Left renal pelvis (tissue), 4 donors: ENCODE measurements at places on chromosomes 3 and 15.

- DNase-seq: peak; percentile 45
Measured at GRCh38 chr3:156150434-156151066, 30.2 kb downstream of the KCNAB1 start.

GRCh38 chr15:67841513-67841762 lies 1.6 kb upstream of the RNU6-1 start:
- no peak for DNase-seq

DNA sequence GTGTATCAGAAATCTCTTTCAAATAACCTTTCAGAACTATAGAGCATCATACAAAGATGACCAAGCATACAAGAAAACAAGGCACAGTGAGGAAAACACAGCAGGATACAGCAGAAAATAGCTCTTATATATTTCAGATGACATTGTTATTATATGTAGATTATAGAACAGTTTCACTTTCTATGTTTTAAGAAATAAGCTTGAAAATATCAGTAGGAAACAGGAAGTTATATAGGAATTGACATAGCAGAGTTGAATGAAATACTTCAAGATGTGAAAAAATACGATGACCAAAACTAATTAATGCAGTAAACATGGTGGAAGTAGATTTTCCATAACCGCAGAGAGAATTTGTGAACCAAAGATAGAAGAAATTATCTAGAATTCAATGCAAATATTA lies 75.2 kb downstream of the LYSMD4 start:
- no peak for DNase-seq

GRCh38 chr15:39581242-39581792 lies 438 bp downstream of the THBS1 start:
- DNase-seq: no peak

- no peak for DNase-seq
Measured at GRCh38 chr15:58314593-58315216, 117.1 kb upstream of the LIPC start.

- no peak for DNase-seq
Measured at GRCh38 chr3:30658328-30659052, 52.1 kb downstream of the TGFBR2 start.

GRCh38 chr3:135197246-135197645 lies 402.2 kb downstream of the EPHB1 start:
- no peak for DNase-seq

- DNase-seq: no peak
Measured at GRCh38 chr15:100598655-100599054, 3.3 kb downstream of the LINS1 start.

GRCh38 chr3:170038434-170039110 lies 777 bp downstream of the GPR160 start:
- DNase-seq: no peak

- no peak for DNase-seq
Measured at GRCh38 chr15:33064878-33065277, 129.6 kb downstream of the FMN1 start.

GRCh38 chr15:101620671-101621070 lies 31.5 kb downstream of the TM2D3 start:
- DNase-seq: no peak
